ENCODE measurements at places on chromosomes 6 and 20.

DNA sequence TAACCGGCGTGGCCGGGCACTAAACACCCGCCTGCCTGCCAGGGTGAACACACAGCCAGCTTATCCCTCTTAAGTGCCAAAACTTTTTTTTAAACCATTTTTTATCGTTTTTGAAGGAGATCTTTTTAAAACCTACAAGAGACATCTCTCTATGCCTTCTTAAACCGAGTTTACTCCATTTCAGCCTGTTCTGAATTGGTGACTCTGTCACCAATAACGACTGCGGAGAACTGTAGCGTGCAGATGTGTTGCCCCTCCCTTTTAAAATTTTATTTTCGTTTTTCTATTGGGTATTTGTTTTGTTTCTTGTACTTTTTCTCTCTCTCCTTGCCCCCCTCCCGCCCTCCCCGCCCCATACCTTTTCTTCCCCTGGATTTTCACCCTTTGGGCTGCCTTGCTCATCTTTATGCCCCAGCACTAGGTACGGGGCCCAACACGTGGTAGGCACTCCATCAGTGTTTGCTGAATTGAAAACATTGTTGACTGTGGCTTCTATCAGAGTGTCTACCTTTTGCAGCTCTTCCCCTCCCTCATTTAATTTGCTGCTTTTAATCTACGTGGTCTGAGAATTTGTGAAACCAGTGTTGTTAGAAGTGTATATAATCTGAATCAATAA lies 1.5 kb downstream of the ZCCHC3 start:
- DNase-seq, result no peak

GRCh38 chr6:165845493-165845892 lies 182.5 kb upstream of the PDE10A start:
- no peak for DNase-seq

GRCh38 chr6:126721581-126722160 lies 381.8 kb downstream of the CENPW start:
- DNase-seq, result no peak

GRCh38 chr6:45679631-45680030 lies 301.9 kb upstream of the SUPT3H start:
- no peak for DNase-seq

- DNase-seq, result no peak
Measured at GRCh38 chr20:59078231-59078630, 35.6 kb upstream of the PRELID3B start.

- no peak for DNase-seq
Measured at GRCh38 chr6:66198062-66198624, 491.1 kb upstream of the EYS start.

DNA sequence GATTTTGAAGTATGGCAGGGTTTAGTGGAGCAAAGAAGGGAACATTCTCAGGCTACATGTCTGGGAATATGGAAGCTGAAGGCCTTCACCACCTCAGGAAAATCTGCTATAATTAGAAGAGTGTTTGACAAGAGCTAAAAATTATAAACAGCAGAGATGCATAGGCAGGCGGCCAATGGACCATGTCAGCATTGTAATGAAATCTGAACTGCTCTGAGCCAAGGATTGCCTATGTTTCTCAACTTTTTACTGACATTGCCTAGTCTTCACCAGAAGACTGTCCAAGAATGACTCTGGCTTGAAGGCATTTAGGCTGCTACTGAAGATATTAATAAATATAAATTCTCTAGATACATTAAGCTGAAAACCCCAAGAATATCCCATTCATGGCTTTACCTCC lies 84.1 kb downstream of the C6orf52 start:
- no peak for DNase-seq

DNA sequence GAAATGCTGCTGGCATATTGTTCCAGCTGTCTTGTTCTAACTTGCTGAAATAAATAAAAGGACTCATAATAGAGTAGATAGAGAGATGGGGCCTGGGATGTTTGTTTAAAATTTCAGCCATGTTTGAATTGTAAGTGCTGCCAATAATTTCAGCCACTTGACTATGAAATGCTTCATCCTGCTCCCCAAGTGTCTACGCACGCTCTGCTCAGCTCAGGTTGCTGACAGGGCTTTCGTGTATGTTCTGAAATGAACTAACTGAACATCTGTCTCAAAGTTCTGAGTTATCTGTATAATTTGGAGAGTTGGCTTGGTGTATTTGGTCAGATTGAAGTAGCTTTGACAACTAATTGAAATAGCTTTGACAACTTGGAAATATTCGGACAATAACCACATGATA lies 387.8 kb downstream of the BMP2 start:
- DNase-seq, result no peak

- DNase-seq, result no peak
Measured at GRCh38 chr6:52420668-52421358, 671 bp downstream of the EFHC1 start.

Data from activated T-helper 1 cell treated with anti-CD3 and anti-CD28 coated beads, Interleukin-2, amount 50 U/mL, for 16 hours (primary cell).